ENCODE measurements at places on chromosomes 16 and 17. TPM values are rescaled to one million over a fixed set of nuclear protein-coding genes. Genes with fewer than 3 reads are reported as not detected.

HYDIN gene
- 0.23 TPM for total RNA-seq

KRTAP4-4 gene
- total RNA-seq: not detected

CFAP119 gene
- total RNA-seq: 0.91 TPM

NACA2 gene
- 0.13 TPM for total RNA-seq

RAB37 gene
- total RNA-seq: 0.33 TPM

ZFP3 gene
- total RNA-seq: 0.92 TPM
